Activated CD4-positive, CD25-positive, alpha-beta regulatory T cell (primary cell): ENCODE measurements at places on chromosomes 12 and 14.

DNA sequence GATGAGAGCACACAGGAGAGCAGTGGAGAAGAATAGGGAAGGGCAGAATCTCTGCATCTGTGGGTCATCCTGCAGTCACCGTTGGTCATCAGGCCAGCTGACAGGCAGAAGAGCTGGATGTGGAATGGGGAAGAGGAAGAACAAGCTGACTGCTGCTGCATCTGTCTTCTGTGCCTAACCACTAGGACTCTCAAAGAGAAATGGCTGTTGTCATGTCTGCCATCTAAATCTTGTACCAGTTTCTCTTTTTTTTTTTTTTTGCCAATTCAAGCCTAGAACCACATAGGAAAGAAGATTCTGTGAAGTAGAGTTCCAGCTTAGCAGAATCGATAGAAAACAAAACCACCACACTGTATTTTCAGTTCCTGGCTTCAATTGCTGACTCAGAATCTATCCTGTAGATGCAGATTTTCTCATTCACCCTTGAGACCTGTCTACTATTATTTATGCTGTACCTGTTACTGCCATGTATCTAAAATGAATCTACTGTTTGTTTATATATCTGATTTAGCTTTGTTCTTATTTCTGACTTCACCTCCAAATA, 421.9 kb upstream of the PRICKLE1 start:
- no peak for DNase-seq

GRCh38 chr14:101939646-101940170, 24.7 kb upstream of the DYNC1H1 start:
- DNase-seq = no peak

GRCh38 chr12:50918584-50919316, 33.6 kb upstream of the HIGD1C start:
- no peak for DNase-seq

DNA sequence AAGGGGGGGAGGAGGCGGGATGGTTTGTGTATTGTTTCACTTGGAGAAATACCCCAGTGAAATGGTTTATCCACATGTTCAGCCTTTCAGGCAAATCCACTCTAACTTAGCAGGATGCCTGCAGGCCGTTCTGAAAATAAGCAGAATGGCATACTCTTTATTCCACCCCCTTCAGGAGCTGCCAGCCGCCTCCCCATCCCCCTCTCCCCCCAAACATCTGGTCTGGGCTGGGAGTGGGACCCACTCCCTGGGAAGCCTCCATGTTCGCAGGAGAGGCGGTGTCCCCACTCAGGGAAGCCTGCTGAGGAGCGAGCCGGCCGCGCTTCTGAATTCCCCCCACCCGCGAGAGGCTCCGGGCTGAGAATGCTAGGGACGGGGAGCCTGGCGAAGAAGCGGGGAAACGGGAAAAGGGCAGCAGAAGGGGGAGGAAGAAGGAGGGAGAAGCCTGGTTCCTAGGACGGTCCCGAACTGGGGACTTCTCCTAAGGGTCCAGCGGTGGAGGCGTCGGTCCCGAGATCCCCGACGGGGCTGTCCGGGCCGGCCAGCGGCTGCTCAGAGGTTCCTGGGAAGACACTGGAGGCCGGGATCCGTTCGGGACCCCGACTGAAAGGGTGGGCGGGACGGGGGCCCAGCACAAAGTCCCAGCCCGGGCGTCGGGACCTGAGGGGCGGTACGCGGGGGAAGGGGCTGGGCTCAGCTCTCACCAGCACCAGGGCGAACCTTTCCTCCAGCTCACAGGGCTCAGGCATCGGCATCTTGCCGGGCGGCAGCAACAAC, 666 bp downstream of the FMNL3 start:
- DNase-seq = no peak

DNA sequence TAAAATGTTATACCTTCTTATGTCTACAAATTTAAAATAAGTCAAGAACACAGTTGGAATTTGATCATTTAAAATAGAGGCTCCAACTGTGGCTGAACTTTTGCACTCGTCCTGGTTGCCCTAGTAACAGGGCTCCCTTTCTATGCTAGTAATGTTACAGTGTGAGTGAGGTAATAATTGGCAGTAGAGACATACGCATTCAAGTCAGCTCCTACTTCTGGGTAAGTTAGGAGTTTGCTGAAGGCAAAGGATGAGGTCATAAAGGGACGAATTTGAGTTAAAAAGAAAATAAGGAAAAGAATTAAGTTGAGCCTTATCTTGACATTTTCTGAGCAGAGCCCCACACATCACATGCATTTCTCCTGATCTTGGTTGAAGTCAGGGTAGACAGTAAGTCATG, 129.1 kb downstream of the TMEM117 start:
- no peak for DNase-seq

- no peak for DNase-seq
Measured at GRCh38 chr12:2495417-2496112, 299.2 kb upstream of the FKBP4 start.

- DNase-seq = no peak
Measured at GRCh38 chr14:70921669-70922068, 14.4 kb downstream of the PCNX1 start.

- no peak for DNase-seq
Measured at GRCh38 chr12:102542816-102543440, 62.6 kb upstream of the IGF1 start.

- DNase-seq = no peak
Measured at GRCh38 chr12:89538897-89539296, 13.1 kb upstream of the POC1B start.

- DNase-seq = no peak
Measured at GRCh38 chr14:68306265-68306933, 486.5 kb downstream of the ZFP36L1 start.

DNA sequence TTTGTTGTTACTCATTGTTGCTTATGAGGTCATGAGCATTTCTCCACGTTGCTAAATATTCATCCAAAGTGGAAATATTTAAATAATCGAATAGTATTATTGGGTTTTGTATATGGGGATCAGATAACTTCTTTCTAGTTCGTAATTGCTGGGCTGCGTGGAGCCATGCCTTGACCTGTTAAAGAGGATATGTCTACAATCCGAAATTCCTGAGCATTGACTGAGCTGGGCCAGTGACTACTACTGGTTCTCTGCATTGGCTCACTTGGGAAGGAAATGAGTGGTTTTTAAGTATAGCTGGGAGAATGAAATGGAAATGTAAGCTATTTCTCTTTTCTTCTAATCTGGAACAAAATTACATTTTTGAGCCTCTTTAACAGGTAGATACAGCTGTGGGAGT, 163.2 kb downstream of the RPL10L start:
- no peak for DNase-seq

- no peak for DNase-seq
Measured at GRCh38 chr12:109654357-109654756, 59.3 kb upstream of the FAM222A start.

DNA sequence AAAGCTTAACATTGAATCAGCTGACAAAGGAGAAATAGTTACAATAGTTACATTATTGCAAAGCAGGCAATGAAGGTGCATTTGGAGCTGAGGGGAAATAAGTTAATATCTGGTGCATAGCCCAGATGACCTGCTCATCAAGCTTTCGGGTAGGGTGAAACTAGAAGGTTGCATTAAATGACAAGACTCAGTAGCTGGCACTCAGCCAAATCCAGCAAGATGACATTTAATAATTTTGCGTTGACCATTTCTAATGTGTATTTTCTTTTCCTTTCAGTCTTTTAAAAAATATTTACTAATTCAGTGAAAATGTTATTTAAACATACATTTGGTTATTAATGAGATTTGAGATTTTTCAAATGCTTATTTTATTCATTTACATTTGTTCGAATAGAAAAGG, 188.6 kb downstream of the SLC5A8 start:
- no peak for DNase-seq

- DNase-seq = no peak
Measured at GRCh38 chr14:103280278-103280928, 53.6 kb upstream of the EIF5 start.
